ENCODE measurements at places on chromosomes 7 and 10. TPM values are rescaled to one million over a fixed set of nuclear protein-coding genes. Genes with fewer than 3 reads are reported as not detected.

- no peaks in the 10 kb centered on the region for H3K27me3 ChIP-seq
- H3K36me3 ChIP-seq: no peaks in the 10 kb centered on the region
- no peak for DNase-seq
- H3K4me3 ChIP-seq: peak overlapping the region; percentile 59
- peaks cover 63% of the 10 kb centered on the region for H3K4me1 ChIP-seq
- H3K27ac ChIP-seq: peak overlapping the region; percentile 98
These were observed 108.7 kb downstream of the TCF7L2 start for GRCh38 chr10:113058523-113059370.

GRCh38 chr10:126124668-126125349 lies 228.4 kb downstream of the FANK1 start:
- peak; percentile 78 for DNase-seq
- H3K27ac ChIP-seq: peak overlapping the region; percentile 54
- H3K4me3 ChIP-seq: no peak overlapping the region
- no peaks in the 10 kb centered on the region for H3K27me3 ChIP-seq
- H3K4me1 ChIP-seq: peaks cover 5% of the 10 kb centered on the region
- H3K36me3 ChIP-seq: peaks cover 39% of the 10 kb centered on the region

GRCh38 chr10:70493660-70494234 lies 15.2 kb downstream of the PALD1 start:
- H3K4me3 ChIP-seq: no peak overlapping the region
- H3K27me3 ChIP-seq: peaks cover 6% of the 10 kb centered on the region
- no peaks in the 10 kb centered on the region for H3K4me1 ChIP-seq
- DNase-seq: no peak

The CUBN gene
- total RNA-seq: 0.88 TPM

The PTPN20 gene
- 9.1 TPM for total RNA-seq

- H3K36me3 ChIP-seq: no peaks in the 10 kb centered on the region
- H3K27ac ChIP-seq: no peak overlapping the region
- peak; percentile 10 for DNase-seq
- no peak overlapping the region for H3K4me3 ChIP-seq
These were observed 2.3 kb upstream of the PNPLA8 start for GRCh38 chr7:108528183-108528712.

DNA sequence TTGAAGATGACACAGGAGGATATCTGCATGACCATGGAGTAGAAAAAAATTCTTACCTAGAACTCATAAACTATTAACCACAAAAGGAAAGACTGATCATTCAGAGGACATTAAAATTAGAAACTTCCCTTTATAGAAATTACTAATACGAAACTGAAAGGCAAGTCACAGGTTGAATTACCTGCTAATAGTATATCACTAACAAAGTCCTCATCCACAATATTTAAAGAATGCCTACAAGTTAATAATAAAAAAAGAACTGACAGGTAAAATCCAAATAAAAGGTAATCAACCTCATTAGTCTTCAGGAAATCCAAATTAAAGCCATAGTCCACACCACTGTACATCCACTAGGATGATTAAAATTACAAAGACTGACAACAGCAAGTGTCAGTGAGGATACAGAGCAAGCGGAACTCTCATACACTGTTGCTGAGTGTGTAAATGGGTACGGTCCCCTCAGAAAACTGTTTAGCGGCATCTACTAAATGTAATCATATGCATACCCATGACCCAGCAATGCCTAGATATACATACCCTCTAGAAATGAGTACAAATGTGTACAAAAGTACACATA lies 71.2 kb downstream of the ARHGAP21 start:
- H3K27ac ChIP-seq: no peak overlapping the region
- H3K27me3 ChIP-seq: no peaks in the 10 kb centered on the region

DNA sequence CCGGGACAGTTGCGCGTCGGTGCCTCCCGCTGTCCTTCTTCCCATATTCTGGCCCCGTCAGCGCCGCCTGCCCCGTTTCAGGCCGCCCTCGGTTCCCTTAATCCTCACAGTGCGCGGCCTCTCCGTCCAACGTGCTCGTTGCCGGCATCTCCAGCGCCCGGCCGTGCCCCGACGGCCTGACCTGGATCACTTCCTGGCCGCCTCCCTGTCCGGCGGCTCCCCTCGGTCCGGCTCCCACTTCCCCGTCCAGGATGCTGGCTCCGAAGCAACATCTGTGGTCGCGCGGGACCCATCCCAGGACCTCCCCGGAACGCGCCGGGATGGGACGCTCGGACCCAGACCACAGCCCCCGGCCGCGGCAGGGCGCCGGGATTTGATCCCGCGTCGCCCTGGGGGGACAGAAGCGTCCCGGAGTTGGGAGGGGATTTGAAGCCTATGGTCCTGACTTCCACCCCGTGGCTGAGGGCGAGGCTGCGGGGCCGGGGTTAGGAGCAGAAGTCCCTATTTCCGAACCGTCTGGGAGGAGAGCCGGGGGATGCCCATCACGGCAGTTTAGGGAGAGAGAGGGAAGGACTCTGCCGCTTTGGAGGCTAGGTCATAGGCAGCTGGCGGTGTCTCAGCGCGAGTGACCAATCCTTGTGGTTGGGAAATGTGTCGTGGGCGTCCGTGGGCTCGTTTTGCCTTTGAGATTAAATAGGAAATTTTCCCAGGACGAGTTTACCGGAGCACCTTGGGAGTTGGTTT lies 53.8 kb downstream of the KCTD7 start:
- no peaks in the 10 kb centered on the region for H3K27me3 ChIP-seq
- peak; percentile 84 for DNase-seq
- peaks cover 22% of the 10 kb centered on the region for H3K4me1 ChIP-seq
- H3K4me3 ChIP-seq: peak overlapping the region; percentile 95
- peak overlapping the region; percentile 93 for H3K27ac ChIP-seq
- H3K36me3 ChIP-seq: peaks cover 5% of the 10 kb centered on the region

DNA sequence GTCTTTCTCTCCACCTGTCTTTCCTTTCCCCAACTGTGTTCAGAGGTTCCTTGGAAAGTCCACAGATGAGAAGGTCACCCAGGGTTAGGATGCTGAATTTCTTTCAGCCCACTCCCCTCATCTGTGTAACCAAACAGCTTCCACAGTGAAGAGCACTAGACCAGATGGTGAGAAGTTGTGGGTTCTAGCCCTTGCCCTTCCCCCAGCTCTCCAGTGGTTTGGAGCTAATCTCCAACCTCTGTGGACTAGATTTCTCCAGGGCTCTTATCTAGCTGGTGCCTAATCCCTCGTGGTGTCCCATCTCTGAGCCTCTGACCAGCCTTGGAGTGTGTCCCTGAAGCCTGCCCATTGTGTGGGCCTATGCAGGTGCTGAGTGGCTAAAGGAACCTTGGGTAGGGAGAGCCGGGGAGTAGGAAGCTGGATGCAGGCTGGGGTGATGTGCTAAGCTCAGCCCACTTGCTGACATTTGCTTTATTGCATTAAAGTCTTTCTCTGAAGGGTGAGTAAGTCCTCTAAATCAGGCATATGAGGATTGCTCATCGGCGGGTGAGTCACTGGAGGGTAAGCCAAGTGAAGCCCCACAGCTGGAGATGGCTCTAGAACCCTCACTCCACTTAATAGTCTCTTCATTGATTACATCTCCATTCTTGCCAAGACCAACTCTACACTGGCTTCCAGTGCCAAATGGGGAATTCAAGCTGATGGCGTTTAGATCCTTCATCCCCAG lies 14.9 kb downstream of the DUSP5 start:
- peaks cover 39% of the 10 kb centered on the region for H3K4me1 ChIP-seq
- no peak overlapping the region for H3K4me3 ChIP-seq
- H3K27me3 ChIP-seq: no peaks in the 10 kb centered on the region
- peak overlapping the region; percentile 89 for H3K27ac ChIP-seq
- peak; percentile 94 for DNase-seq

The CUL2 gene
- total RNA-seq: 29.0 TPM

GRCh38 chr10:7310076-7310475 lies 100.8 kb downstream of the SFMBT2 start:
- DNase-seq: no peak
- no peak overlapping the region for H3K27ac ChIP-seq
- H3K27me3 ChIP-seq: no peaks in the 10 kb centered on the region
- no peaks in the 10 kb centered on the region for H3K4me1 ChIP-seq
- H3K36me3 ChIP-seq: no peaks in the 10 kb centered on the region

- no peaks in the 10 kb centered on the region for H3K27me3 ChIP-seq
- peaks cover 40% of the 10 kb centered on the region for H3K4me1 ChIP-seq
- no peak overlapping the region for H3K27ac ChIP-seq
- peak; percentile 73 for DNase-seq
These were observed 188.6 kb upstream of the LYZL2 start for GRCh38 chr10:30818010-30818660.

The TRIM50 gene
- total RNA-seq: not detected

The INSIG1 gene
- total RNA-seq: 847 TPM

GRCh38 chr7:95503271-95504131 lies 17.8 kb downstream of the ASB4 start:
- no peak for DNase-seq
- peaks cover 17% of the 10 kb centered on the region for H3K4me1 ChIP-seq
- H3K27ac ChIP-seq: no peak overlapping the region
- H3K27me3 ChIP-seq: peaks cover 8% of the 10 kb centered on the region

The NUPR2 gene
- total RNA-seq: not detected

The TCERG1L gene
- not detected for total RNA-seq

GRCh38 chr10:103781329-103782061 lies 73.9 kb downstream of the SH3PXD2A start:
- H3K4me1 ChIP-seq: peaks cover 12% of the 10 kb centered on the region
- H3K36me3 ChIP-seq: no peaks in the 10 kb centered on the region
- H3K27me3 ChIP-seq: no peaks in the 10 kb centered on the region
- DNase-seq: peak; percentile 98
- H3K27ac ChIP-seq: peak overlapping the region; percentile 22

The TSPAN13 gene
- total RNA-seq: 1.8 TPM

DNA sequence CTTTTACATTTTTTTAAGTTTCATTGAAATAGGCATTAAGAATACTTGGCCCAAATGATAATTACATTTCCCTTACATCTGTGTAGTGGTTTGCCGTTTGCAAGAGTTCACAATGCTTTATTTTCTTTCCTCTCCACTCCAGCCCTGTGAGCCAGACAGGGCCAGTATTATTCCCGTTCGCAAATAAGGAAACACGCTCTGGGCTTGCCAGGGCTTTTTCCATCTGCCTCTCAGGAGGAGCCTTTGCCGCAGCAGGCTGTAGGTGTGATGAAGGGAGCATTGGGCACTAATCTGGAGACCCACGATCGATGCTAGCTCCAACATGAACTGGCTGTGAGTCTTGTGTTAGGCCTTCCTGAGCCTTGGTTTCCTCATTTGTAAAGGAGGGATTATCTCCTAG lies 154.4 kb downstream of the GALNT17 start:
- H3K4me1 ChIP-seq: no peaks in the 10 kb centered on the region
- no peaks in the 10 kb centered on the region for H3K27me3 ChIP-seq
- no peak overlapping the region for H3K27ac ChIP-seq
- H3K36me3 ChIP-seq: no peaks in the 10 kb centered on the region

The CLCN1 gene
- under 0.01 TPM for total RNA-seq

GRCh38 chr7:38339953-38340819 lies 66.8 kb upstream of the TARP start:
- DNase-seq: no peak
- no peak overlapping the region for H3K4me3 ChIP-seq
- no peaks in the 10 kb centered on the region for H3K36me3 ChIP-seq
- no peak overlapping the region for H3K27ac ChIP-seq

The EMX2 gene
- total RNA-seq: 0.88 TPM

The OR2A1 gene
- total RNA-seq: 0.36 TPM

GRCh38 chr7:99011706-99012404 lies 132.1 kb downstream of the SMURF1 start:
- H3K4me1 ChIP-seq: no peaks in the 10 kb centered on the region
- no peak overlapping the region for H3K27ac ChIP-seq
- no peak overlapping the region for H3K4me3 ChIP-seq
- no peaks in the 10 kb centered on the region for H3K27me3 ChIP-seq
- peaks cover 74% of the 10 kb centered on the region for H3K36me3 ChIP-seq

The CTNNA3 gene
- not detected for total RNA-seq

DNA sequence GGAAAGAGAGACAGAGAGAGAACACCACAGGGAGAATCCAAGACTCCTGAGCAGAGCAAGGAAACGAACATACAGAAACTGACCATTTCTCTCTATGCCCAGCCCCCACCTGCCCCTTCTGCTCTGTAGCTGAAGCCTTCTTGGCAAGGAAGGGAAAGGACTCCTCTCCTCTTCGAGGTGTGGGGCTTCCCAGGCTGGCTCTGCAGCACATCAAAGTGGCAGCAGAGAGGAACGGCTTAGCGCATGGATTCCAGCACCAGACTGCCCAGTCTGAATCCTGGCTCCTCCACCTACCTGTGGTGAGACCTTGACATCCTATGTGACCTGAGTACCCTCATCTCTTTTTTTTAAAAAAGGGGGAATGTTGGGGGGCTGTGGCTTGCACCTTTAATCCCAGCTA lies 69.4 kb downstream of the SH3PXD2A start:
- DNase-seq: no peak
- no peaks in the 10 kb centered on the region for H3K36me3 ChIP-seq
- no peaks in the 10 kb centered on the region for H3K27me3 ChIP-seq
- peaks cover 4% of the 10 kb centered on the region for H3K4me1 ChIP-seq

- H3K27ac ChIP-seq: no peak overlapping the region
- no peaks in the 10 kb centered on the region for H3K4me1 ChIP-seq
- no peak for DNase-seq
- H3K27me3 ChIP-seq: no peaks in the 10 kb centered on the region
- H3K4me3 ChIP-seq: no peak overlapping the region
These were observed 64.0 kb upstream of the CTTNBP2 start for GRCh38 chr7:117937049-117937752.

DNA sequence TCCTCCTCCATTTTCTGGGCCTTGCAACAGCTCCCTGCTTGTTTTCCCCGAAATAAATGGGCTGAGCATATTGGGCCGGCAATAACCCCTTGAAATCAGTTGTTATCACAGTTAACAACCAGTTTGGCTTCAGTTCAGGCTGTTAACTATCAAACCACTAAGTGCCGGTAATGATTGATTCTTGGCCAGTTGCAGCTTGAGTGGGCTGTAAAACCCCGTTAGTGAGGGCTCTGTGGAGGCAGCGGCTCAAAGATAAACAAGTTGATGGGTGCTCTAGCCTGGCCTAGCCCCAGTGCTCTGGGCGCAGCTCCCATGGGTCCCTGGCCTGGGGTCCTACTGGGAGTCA lies 8.3 kb downstream of the FGF8 start:
- H3K27me3 ChIP-seq: peaks cover 40% of the 10 kb centered on the region
- no peaks in the 10 kb centered on the region for H3K36me3 ChIP-seq
- H3K27ac ChIP-seq: no peak overlapping the region
- no peak overlapping the region for H3K4me3 ChIP-seq
- H3K4me1 ChIP-seq: no peaks in the 10 kb centered on the region
- no peak for DNase-seq

- H3K36me3 ChIP-seq: no peaks in the 10 kb centered on the region
- no peaks in the 10 kb centered on the region for H3K27me3 ChIP-seq
- no peak overlapping the region for H3K27ac ChIP-seq
- no peak overlapping the region for H3K4me3 ChIP-seq
These were observed 56.3 kb downstream of the GFRA1 start for GRCh38 chr10:116216676-116217075.

Data from osteoblast (primary cell).